ENCODE measurements at places on chromosomes 12 and 14. TPM values are rescaled to one million over a fixed set of nuclear protein-coding genes. Genes with fewer than 3 reads are reported as not detected.
A peak's percentile ranks its signal among the peaks of the same experiment; 100 is the strongest.

- H3K27ac ChIP-seq: no peak overlapping the region
- H3K27me3 ChIP-seq: no peaks in the 10 kb centered on the region
- no peak for DNase-seq
- H3K36me3 ChIP-seq: no peaks in the 10 kb centered on the region
- H3K4me1 ChIP-seq: no peaks in the 10 kb centered on the region
These were observed 130.5 kb downstream of the SEC23A start for GRCh38 chr14:38972511-38972910.

- no peaks in the 10 kb centered on the region for H3K36me3 ChIP-seq
- H3K27me3 ChIP-seq: no peaks in the 10 kb centered on the region
- no peak overlapping the region for H3K27ac ChIP-seq
- DNase-seq: no peak
- no peak overlapping the region for H3K4me3 ChIP-seq
- H3K4me1 ChIP-seq: peaks cover 26% of the 10 kb centered on the region
These were observed 97.1 kb upstream of the NCOR2 start for GRCh38 chr12:124664395-124665111.

GRCh38 chr14:67703997-67704396, 2.3 kb downstream of the RDH12 start:
- DNase-seq: no peak
- H3K27me3 ChIP-seq: no peaks in the 10 kb centered on the region
- no peak overlapping the region for H3K27ac ChIP-seq
- no peaks in the 10 kb centered on the region for H3K4me1 ChIP-seq
- H3K36me3 ChIP-seq: no peaks in the 10 kb centered on the region
- no peak overlapping the region for H3K4me3 ChIP-seq

GRCh38 chr14:73457041-73457923, 1.1 kb downstream of the NUMB start:
- H3K36me3 ChIP-seq: no peaks in the 10 kb centered on the region
- H3K27me3 ChIP-seq: no peaks in the 10 kb centered on the region
- DNase-seq: no peak
- H3K4me1 ChIP-seq: peaks cover 31% of the 10 kb centered on the region

- H3K27ac ChIP-seq: no peak overlapping the region
- H3K27me3 ChIP-seq: no peaks in the 10 kb centered on the region
- DNase-seq: peak; percentile 55
- peaks cover 4% of the 10 kb centered on the region for H3K4me1 ChIP-seq
- H3K36me3 ChIP-seq: peaks cover 43% of the 10 kb centered on the region
- no peak overlapping the region for H3K4me3 ChIP-seq
These were observed 24.5 kb downstream of the RECQL start for GRCh38 chr12:21476949-21477348.

The PMCH gene
- not detected for total RNA-seq

The MSRB3 gene
- 73.0 TPM for total RNA-seq

DNA sequence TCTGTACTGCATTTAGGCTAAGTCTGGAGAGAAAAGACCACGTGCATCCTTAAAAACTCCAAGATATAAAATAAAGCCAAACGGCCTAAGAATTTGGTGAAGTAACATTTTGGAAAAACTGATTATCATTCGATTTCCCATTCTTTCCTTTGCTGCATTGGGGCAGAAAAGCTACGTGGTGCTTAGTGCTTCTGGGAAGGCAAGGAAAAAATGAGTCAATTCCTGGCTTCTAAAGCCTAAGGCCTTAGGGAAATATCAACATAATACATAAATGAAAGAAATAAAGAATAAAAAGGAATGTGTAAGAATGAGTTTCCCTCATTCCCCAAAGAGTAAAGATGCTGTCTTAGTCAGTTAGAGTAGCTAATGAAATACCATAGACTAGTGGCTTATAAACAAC, 520.5 kb downstream of the GLT1D1 start:
- no peaks in the 10 kb centered on the region for H3K36me3 ChIP-seq
- no peak overlapping the region for H3K4me3 ChIP-seq
- H3K27me3 ChIP-seq: no peaks in the 10 kb centered on the region
- no peak for DNase-seq
- no peak overlapping the region for H3K27ac ChIP-seq
- H3K4me1 ChIP-seq: no peaks in the 10 kb centered on the region

- no peaks in the 10 kb centered on the region for H3K27me3 ChIP-seq
- H3K4me1 ChIP-seq: no peaks in the 10 kb centered on the region
- no peak for DNase-seq
- H3K27ac ChIP-seq: no peak overlapping the region
- H3K4me3 ChIP-seq: no peak overlapping the region
These were observed 31.3 kb downstream of the ERC1 start for GRCh38 chr12:1022032-1022970.

The PLEKHD1 gene
- total RNA-seq: 0.05 TPM

- H3K27me3 ChIP-seq: no peaks in the 10 kb centered on the region
- H3K27ac ChIP-seq: no peak overlapping the region
- no peak overlapping the region for H3K4me3 ChIP-seq
- H3K4me1 ChIP-seq: no peaks in the 10 kb centered on the region
- no peak for DNase-seq
- H3K36me3 ChIP-seq: no peaks in the 10 kb centered on the region
These were observed 783.8 kb downstream of the VRK1 start for GRCh38 chr14:97581016-97581415.

The CLECL1 gene
- not detected for total RNA-seq

DNA sequence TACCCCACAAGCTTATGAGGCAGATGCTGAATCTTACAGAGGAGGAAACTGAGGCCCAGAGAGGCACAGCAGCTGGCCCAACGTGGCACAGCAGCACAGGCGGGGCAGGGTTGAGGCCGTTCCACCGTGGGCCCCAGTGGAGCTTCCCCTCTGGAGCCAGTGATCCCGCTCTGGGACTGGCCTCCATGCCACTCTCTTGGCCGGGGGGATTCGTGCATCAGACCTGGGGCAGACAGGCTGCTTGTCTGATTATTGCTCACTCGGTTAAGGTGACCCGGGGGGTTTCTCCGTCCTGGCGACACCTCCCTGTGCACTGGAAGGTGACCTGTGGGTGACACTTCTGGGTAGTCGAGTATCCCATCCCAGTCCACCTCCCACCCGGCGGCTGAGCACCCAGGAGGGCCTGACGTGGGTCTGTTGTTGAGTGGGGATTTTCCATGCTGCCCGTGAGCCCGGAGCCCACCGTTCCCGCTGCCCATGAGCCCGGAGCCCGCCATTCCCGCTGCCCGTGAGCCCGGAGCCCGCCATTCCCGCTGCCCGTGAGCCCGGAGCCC, 27.8 kb downstream of the NOC4L start:
- H3K4me3 ChIP-seq: no peak overlapping the region
- DNase-seq: no peak
- no peak overlapping the region for H3K27ac ChIP-seq
- H3K4me1 ChIP-seq: peaks cover 10% of the 10 kb centered on the region

The GDF3 gene
- total RNA-seq: not detected

GRCh38 chr12:91264178-91264577, 81.6 kb upstream of the DCN start:
- H3K36me3 ChIP-seq: no peaks in the 10 kb centered on the region
- H3K27me3 ChIP-seq: no peaks in the 10 kb centered on the region
- no peak for DNase-seq
- no peak overlapping the region for H3K4me3 ChIP-seq

DNA sequence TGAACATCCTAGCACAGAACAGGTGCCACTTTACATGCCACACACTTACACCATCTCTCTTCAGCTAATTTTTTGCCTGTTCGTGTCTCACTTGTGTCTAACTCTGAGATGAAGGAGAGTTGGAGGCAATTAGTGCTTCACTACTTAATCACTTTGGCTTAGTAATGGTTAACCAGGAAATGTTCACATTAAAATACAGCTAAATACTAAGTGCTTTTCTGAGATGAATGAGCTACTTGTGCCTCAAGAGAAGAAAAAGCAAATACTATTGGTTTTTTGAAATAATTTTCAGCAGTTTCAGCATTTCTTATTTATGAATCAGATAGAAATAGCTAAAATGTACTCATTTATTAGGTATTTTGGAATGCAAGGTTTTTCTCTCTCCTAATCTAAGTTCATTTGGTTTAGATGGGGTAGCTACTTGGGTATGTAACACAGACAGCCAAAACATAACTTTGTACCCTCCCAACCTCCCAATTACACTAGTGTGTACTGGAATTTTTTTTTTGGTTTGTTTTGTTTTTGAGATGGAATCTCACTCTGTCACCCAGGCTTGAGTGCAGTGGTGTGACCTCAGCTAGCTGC, 1474.1 kb upstream of the SEL1L start:
- no peak overlapping the region for H3K4me3 ChIP-seq
- no peaks in the 10 kb centered on the region for H3K36me3 ChIP-seq
- no peak overlapping the region for H3K27ac ChIP-seq
- no peaks in the 10 kb centered on the region for H3K27me3 ChIP-seq
- no peak for DNase-seq

DNA sequence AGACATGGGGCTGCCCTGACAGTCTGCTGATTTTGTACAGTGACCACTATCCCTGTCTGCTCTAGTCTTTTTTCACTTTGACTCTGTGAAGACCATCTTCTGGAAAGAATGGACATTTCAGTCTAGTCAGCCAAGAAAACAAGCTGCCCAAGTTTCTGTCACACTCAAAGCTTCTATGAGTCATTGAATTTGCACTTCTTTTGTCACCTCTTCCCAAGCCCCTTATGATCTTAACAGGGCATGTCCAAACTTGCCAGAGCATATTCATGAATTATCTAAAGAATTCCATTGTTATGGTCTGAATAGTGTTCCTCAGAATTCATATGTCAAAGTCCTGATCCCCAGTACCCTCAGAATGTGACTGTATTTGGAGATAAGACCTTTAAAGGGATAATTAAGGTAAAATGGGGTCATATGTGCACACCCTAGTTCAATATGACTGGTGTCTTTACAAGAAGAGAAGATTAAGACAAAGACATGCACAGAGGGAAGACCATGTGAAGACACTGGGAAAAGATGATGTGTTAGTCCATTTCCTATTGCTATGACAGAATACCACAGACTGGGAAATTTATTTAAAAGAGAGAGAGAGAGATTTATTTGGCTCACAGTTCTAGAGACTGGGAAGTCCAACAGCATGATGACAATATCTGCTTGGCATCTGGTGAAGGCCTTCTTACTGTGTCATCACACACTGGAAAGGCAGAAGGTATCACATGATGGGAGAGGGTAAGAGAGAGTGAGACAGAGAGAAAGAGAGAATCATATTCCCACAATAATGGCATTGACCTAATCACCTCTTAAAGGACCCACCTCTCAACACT, 242.6 kb downstream of the BTG1 start:
- no peaks in the 10 kb centered on the region for H3K36me3 ChIP-seq
- H3K4me1 ChIP-seq: no peaks in the 10 kb centered on the region

DNA sequence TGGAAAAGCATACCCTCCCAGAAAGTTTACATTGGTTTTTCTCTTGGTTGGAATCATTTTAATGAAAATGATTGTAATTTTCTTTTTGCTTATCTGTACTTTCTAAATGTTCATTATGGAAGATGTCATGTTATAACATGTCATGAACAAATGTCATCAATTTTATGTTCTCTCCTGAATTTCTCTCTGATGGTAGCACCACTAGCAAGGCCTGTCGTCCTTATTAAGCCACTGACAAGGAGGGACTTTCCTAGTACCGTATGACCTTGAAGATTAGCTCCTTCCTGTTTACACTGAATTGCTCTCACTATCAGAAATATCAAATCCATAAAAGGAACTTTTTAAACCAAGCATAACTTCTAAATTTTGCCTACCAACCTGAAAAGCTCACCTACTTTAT, 99.0 kb downstream of the ESR2 start:
- no peak overlapping the region for H3K4me3 ChIP-seq
- no peaks in the 10 kb centered on the region for H3K27me3 ChIP-seq
- DNase-seq: no peak
- no peaks in the 10 kb centered on the region for H3K36me3 ChIP-seq
- H3K27ac ChIP-seq: no peak overlapping the region
- H3K4me1 ChIP-seq: peaks cover 4% of the 10 kb centered on the region

DNA sequence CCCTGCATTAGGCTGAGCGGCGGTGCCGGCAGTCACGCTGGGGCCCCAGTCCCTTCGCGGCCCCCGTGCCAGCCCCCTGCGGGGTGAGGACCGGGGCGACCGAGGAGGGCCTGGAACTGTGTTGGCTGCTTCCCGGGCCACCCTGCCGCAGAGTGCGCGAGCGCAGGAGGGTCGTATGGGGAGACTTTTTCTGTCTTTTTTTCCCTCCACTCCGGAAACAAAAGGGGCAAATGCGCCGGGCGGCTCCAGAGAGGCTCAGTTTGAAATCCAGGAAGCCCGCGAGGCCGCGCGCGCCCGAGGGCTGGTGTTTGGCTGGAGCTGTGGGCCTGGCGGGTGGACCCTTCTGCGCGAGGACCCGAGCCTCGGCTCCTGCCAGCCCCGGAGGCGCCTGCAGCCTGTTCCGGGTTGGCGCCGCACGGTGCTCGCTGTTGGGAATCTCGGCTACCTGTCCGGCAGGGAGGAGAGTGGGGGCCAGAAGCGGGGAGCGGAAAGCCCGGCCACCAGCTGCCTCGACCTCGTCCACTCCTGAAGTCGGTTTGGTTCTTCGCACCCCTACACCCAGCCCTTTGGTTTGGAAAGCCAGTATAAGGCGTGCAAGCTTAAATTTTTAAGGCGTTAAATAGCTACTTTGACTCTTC, 638 bp downstream of the PLEKHG3 start:
- H3K27ac ChIP-seq: peak overlapping the region; percentile 60
- H3K36me3 ChIP-seq: no peaks in the 10 kb centered on the region
- H3K4me3 ChIP-seq: peak overlapping the region; percentile 76
- H3K27me3 ChIP-seq: peaks cover 16% of the 10 kb centered on the region
- peaks cover 50% of the 10 kb centered on the region for H3K4me1 ChIP-seq

The OR10AD1 gene
- not detected for total RNA-seq

DNA sequence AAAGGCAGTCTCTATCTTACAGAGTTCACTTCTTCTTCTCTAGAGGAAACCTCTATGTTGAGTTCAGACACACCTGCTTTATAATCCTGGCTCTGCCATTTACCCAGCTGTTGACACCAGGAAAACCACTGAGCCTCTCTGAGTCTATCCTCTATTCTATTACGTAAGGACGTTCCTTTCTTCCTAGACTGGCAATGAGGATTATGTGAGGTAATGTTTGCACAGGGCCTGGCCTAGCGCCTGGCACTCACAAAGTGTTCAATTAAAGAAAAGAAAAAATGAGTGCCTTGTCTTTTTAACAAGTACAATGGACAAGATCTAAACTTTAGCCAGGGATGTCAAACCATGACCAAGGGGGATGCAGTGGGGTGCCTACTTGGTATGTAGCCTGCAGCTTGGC, 641.9 kb upstream of the TBX3 start:
- peaks cover 5% of the 10 kb centered on the region for H3K4me1 ChIP-seq
- no peaks in the 10 kb centered on the region for H3K27me3 ChIP-seq
- no peaks in the 10 kb centered on the region for H3K36me3 ChIP-seq
- H3K27ac ChIP-seq: no peak overlapping the region
- no peak overlapping the region for H3K4me3 ChIP-seq

The CMA1 gene
- total RNA-seq: not detected

- H3K27ac ChIP-seq: no peak overlapping the region
- no peaks in the 10 kb centered on the region for H3K4me1 ChIP-seq
- peak; percentile 6 for DNase-seq
- no peaks in the 10 kb centered on the region for H3K27me3 ChIP-seq
These were observed 23.8 kb upstream of the MBIP start for GRCh38 chr14:36344211-36344610.

All from astrocyte (in vitro differentiated cells and primary cell).